Mucosa of gallbladder (tissue), 1 donor: ENCODE measurements at places on chromosomes 2 and 18.

GRCh38 chr18:11372163-11372562 lies 222.8 kb upstream of the PIEZO2 start:
- DNase-seq = no peak

DNA sequence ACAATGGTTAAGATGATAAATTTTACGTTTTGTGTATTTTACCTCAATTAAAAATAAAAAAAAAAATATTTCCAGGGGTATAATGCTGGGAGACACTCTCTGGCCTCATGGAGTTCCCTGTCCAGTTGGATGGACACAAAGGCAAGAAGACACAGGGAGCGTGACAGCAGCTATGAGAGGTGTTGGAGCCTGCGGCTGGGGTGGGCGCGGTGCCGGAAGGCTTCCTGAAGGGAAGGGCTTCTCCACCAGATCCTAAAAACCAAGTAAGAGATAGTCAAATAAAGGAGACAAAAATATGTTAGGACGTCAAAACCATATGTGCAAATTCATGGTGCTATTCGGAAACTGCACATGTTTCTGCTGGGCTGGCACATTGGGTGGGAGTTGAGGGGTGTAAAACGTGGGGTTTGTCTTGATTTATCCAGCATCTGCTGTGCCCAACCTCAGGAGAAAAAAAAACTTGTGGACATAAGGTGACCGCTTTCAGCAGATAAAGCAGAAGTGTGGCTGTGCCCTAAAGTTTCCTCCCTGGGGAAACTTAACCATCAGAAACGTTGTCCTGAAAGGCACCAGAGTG lies 467.6 kb downstream of the RNF144A start:
- DNase-seq = no peak

GRCh38 chr2:99615247-99615771 lies 125.5 kb upstream of the REV1 start:
- DNase-seq = no peak

DNA sequence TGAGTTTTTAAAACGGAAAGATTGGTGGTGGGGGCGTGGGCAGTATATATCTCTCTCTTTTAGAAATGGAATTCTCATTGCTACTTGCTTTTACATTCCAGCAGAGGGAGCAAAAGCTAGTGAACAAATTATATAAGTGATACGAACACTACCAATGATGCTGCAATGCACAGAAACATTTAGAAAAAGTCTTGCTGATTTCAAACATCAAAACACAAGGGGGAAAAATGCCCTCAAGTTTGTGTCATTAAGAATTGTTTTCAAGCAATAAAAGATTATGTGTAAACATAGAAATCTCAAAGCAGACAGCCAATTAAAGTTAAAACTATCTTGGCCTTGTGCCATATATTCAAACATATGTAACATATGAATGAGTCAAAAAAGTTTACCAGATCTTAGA lies 296.3 kb upstream of the KCNJ3 start:
- DNase-seq = no peak
